Adipocyte (in vitro differentiated cells): ENCODE measurements at places on chromosomes 1 and 21.

DNA sequence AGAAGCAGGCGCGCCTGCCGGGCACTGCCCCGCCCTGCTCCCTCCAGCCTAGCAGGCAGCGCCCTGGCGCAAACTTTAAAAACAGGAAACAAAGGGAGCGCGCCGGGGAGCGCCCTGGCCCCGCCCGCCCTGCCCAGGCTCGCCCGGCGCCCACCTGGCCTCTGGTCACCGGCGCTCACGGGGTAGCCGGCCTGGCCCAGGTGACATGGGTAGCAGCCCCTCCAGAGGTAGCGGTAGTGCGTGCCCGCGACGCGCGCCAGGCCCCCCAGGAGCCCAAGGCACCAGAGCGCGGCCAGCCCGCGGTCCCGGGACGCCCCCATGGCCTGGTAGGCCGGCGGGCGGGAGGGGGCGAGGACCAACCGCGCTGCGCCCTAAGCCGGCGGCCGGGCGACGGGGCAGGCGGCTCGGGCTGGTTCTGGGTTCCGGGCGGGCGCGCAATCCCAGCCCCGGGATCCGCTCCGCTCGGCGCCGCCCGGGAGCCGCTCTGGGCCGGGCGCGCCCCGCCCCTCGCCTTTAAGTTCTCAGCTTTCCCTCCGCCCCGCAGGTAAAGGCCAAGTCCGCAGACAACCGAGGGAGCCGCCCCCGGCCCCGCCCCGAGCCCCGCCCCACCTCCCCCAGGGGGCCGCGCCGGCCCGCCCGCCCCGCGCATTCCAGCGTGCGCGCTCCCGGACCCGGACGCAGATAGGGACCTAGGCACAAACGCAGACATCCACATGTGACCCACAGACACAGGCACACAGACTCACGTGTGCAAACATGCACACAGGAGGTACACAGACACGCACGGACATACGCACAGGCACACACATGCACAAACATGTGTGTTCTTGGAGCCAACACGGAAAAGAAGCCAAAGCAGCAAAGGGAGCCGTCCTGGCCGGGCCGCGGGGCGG is 76.7 kb downstream of the ARHGEF16 start:
- DNase-seq = peak; percentile 63

DNA sequence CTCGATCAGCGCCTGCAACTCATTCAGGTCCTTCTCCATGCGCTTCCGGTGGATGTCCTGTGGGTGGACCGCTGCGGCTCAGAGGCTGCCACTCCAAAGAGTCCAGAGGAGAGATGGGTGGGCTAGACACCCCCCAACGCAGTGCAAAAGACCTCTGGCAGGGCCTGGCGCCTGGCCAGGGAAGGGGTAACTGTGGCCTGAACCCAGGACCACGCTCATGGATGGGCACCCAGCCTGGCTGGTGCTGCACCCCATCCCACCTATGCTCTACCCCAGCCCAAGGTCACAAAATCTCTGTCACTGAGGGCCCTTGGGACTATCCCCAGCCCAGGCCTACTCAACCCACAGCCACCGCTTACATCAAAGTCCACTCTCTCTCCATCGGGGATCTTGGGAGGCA is 12.2 kb downstream of the TNNT2 start:
- DNase-seq = no peak

- no peak for DNase-seq
These were observed 8.7 kb upstream of the CD53 start for GRCh38 chr1:110864287-110864686.

- DNase-seq = no peak
These were observed 18.8 kb downstream of the GPR52 start for GRCh38 chr1:174466607-174467006.

DNA sequence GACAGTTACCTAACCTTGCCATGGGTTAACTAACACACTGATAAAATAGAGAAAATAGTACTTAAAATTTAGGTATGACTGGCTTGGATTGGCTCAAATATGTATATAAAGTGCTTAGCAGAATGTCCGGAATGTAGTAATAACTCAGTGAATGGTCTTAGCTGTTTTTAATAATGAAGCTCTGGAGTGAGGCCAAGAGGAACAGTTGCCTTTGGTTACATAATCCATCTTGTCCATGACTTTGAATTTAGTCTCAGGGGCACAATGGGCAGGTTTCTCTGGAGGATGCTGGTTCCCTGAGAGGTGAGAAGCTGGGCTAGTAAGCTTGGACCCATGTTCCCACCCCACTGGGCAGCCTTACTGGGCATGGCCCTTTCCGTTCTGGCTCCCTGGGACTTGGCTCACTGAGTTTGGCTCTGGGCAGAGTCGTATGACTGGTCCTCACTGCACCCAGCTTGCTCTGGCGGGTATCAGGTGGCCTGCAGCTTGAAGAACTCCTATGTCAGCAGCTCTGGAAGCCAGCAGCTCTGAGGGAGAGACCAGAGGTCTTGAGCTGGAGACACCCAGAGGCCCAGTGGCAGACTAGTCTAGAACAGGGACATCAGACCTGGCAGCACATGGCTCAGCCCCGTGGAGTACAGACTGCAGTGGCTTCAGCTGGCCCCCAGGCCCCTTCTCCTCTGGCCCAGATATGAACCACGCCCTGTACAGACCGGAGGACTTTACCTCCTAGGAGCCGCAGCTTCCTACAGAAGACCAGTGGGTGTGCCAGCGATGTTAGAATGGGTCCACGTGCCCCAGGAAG is 40.4 kb downstream of the TENT5C start:
- DNase-seq = peak; percentile 10

GRCh38 chr1:44316231-44316759 is 38.8 kb downstream of the ERI3 start:
- DNase-seq = no peak

GRCh38 chr1:27503844-27504587 is 14.0 kb upstream of the WASF2 start:
- DNase-seq = no peak

DNA sequence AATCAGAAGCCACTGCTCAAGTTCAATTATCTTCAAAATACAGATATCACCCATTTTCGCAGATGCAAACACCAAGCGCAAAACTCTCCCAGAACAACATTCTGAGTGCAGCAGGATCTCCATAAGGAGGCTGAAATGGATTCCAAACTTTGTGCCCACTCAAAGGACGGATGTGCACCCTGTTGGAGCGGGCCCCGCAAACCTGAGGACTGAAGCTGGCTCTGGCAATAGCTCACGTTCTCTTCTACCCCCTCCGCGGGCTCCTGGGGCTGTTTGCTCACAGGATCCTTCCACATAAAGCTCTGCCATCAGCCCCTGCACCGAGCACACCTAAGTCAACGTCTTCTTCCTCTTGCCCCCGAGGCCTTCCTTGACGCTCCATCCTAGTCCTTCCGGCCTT is 11.7 kb upstream of the RCSD1 start:
- no peak for DNase-seq

DNA sequence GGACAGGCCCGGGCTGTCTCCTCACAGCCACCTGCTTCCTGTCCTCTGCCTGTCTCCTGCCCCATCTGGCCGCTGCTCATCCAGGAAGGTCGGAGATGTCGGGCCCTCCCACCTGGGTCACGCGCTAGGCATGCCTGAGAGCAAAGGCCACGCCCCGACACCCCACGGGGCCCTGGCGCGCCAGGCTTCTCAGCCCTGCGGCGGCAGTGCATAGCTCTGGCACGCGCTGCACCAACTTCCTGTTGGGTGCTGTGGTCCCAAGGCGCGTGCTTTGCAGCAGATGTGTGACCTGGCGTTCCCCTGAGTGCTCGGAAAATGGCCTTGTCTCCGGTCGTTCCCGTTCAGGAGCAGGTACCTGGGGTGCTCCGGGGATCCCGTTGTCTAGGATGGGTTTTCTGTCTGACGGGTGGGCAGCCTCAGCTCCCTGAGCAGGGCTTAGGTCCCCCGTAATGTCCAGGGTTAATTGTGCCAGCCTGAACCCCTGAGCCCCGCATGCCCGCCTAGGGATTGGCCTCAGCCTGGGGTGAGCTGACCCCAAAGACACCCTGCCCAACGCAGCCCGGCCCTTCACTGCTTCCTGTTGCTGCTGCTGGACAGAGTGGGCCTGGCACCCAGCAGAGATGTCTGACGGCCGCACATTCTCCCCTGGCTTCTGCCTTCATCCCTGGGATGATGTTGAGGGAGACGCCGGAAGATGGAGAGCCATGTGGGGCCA is 19.4 kb upstream of the KCNAB2 start:
- DNase-seq = peak; percentile 16

DNA sequence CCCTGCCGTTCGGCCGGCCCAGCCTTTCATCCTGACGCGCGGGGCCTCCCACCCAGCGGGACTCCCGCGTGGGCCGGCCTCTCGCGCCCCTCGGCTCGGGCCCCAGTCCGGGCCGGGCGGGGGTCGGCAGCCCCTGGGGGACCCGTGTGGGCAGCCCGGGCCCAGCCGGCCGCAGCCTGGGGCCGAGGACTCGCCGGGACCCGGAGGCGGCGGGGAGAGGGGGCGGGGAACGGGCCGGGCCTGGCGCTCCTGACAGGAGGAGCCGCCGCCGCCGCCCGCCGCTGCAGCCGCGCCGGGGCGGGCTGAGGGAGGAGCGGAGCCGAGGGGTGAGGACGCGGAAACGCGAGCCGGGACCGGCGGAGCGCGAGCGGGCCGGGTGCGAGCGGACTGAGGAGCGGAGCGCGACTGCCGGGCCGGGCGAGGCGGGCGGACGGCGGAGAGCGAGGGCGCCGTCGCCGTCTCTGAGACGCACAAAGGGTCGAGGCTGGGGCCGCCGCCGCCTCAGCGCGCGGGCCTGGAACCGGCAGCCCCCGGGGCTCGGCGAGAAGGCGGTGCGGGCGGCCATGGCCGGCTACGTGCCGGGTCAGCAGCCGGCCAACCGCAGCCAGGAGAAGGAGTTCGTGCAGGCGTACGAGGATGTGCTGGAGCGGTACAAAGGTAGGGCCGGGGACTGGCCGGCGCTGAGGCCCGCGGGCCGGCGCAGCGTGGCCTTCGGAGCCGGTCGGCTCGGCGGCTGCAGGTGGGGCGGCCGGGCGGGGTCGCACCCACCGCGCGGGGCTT is 79.1 kb downstream of the NDUFS5 start:
- DNase-seq = peak; percentile 89

DNA sequence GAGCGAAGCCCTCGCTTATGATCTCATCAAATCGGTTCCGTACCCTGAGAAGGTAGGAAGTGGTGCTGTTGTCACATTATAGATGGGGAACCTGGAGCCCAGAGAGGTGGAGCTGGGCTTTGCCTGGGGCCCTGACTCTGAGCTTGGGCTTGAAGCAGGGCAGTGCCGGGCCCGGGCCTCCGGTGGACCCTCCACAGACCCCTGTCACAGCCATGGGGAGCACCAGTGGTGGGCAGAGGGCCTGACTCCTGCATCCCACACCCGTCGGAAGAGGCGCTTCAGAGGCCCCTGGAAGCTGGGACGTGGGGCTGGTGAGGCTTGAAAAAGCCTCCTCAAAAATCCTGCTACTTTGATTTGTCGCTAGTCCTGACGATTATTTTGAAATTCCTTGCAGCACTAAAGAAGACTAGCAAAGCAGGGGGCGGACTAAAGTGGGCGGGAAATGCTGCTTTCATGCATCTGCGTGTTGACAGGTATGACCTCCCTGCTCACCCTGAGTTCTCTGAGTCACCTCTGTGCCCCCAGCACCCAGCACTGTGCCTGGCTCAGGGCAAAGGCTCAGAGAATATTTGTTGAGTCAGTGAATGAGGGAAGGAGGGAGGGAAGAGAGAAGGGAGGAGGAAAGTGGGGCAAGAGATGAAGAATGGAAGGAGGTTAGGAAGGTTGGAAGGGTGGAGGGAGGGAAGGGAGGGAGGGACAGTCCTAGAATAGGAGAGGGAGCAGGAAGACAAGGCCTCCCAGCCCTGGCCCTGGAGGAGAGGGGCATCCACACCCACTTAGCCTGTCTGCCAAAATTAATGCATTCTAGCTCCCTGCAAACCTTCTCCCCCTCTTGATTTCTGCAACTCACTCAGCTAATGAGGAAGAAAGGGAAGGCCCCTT is 262.8 kb upstream of the VAMP3 start:
- DNase-seq = no peak

- DNase-seq = peak; percentile 19
These were observed 8.4 kb downstream of the YBX1 start for GRCh38 chr1:42690477-42691156.

DNA sequence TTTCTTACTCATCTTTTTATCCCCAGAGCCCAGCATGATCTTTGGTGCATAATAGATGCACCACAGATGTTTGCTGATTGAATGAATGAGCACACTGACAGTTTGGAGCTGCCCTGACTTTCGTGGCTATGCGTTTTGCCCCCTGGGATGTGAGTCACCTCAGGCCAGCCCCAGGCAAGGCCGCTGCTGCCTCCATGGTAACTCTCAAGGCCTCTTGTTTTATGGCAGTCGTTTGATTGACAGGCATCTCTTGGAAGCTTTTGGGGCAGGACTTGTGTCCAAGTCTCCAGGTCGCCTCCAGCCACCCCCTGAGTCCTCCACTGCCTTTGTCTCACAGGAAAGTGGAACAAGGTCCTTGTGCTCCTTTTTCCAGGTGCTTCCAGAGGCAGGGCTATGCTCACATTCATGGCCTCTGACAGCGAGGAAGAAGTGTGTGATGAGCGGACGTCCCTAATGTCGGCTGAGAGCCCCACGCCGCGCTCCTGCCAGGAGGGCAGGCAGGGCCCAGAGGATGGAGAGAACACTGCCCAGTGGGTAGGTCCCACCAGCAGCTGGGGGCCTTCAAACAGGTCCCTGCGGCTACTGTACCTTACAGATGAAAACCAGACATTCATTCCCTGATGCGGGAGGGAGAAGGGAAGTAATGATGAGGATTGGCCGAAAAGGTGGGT is 11.2 kb downstream of the PSEN2 start:
- no peak for DNase-seq

- DNase-seq = no peak
These were observed 86.2 kb downstream of the ZBTB18 start for GRCh38 chr1:244137276-244137675.

DNA sequence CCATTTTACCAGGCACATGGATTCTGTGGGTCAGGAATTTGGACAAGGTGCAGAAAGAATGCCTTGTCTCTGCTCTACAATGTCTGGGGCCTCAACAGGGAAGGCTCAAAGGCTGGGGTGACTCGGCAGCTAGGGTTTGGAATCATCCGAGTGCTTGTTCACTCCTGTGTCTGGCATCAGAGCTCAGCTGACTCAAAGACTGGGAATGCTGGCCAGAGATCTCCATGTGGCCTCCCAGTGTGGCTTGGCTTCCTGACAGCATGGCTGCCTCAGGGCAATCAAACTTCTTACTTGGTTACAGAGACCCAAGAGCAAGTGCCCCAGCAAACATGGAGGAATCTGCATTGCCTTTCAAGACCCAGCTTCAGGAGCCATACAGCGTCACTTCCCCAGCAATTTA is 110.5 kb downstream of the TOMM20 start:
- DNase-seq = peak; percentile 89

- DNase-seq = no peak
These were observed 21.9 kb upstream of the PADI6 start for GRCh38 chr1:17350083-17350482.

- DNase-seq = peak; percentile 26
These were observed 492.4 kb upstream of the NFIA start for GRCh38 chr1:60589916-60590315.
